NCI-H1105 (cell line): ENCODE measurements at places on chromosomes 1 and 21.
A peak's percentile ranks its signal among the peaks of the same experiment; 100 is the strongest.

- DNase-seq, result no peak
Measured at GRCh38 chr1:233293556-233294446, 1.7 kb downstream of the PCNX2 start.

DNA sequence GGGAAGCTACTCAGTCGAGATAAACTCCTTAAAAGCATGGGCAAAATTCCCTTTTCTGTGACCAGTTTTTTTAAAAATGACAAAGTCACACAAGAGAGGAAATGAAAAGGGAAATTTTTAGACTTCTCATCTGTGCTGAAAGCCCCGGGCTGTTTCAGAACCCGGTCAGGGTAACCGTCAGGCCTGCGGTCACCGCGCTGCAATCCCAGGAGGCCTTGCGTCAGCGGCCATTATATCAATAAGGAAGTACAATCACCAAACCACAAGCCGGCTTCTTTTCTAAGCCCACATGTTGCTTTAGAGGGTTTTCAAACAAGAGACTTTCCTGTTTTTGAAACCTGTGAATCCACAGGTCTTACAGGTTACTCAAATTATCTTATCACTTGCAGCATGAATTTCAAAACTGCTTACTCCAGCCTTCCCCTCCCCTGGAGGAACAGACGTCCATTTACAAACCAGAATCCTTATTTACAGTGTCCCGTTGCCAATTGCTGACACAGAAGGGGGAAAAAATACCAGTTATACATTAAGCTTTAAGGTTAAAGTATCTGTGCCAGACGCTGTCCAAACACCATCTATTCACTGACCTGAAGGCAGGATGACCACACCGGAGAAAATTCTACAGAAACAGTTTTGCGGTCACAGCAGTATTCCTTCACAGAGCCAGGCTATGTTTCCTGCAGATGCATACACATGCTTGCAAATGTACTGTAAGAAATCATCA lies 165.3 kb downstream of the TOMM20 start:
- no peak for DNase-seq

DNA sequence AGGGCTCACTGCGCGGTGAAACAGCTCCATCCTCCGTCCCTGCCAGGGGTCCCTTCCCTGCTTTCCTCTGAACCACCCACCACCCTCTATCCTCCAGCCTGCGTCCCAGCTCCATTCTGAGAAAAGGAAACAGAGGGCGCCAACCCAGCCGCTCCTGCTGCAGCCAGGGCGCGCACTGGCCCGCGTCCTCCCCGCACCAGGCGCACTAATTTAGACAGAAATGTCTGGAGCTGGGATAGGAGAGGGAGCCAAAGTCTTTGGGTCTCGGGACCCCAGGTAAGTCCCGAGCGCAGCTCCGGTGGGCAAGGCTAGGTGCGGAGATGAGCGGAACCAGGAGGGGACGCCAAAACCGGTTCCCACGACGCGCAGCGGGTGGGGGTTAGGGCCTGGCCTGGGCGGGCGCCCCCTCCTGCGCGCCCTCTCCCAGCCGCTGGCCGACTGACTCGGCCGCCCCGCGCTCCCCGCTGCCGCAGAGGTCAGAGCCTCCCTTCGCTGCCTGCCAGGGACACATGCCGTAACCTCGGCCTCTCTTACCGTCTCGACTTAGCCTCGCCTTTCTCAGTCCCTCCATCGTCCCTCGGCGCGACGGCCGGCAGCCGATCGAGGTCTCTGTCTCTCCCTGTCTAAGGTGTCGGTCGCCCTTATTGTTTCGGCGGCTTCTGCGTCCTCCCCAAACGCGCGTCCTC lies 2.0 kb downstream of the CAMK2N1 start:
- peak; percentile 24 for DNase-seq

- DNase-seq, result no peak
Measured at GRCh38 chr21:35565204-35565611, 495.1 kb downstream of the SETD4 start.

DNA sequence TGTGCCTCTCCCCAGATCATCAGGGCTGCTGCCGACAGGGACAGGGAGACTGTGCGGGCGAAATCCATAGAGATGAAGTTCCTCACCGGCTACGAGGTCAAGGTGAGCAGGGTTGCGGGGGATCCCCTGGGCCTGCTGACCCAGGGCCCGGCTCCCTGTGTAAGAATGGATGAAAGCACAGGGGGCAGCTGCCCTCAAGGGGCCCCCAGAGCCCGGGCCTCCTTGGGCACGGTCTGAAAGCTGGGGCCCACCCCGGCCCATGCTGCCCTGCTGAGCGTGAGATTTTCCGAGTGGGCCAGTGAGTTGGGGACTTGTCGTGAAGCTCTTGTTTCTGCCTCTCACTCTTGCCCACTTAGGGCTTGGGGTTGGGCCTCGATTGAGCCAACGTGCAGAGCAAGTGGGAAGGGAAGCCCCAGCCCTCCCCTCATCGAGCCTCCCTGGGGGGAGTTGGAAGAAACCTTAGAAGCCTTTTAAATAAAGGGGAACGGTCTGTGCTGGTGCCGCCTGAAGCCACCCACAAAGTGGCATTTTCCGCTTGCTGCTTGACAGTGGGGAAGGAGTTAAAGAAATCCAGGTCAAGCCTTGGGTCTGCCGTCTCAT lies 45.2 kb downstream of the COQ8A start:
- DNase-seq, result no peak

DNA sequence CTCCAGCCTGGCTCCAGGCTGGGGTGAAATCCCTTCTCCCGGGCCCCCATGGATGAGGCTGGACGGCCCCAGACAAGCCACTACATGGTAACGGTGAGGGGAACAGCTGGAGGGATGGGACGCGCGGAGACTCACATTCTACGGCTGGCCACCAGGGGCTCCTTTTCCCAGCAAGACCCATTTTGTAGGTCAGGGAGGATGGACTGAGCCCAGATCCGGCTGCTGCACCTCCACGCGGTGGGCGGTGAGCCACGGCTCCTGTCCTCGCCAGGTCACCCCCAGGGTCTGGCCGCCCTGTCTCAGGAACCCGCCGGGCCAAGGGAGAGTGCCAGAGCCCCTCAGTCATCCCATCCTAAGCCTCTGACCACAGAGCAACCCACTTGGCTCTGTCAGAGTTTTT lies 75.0 kb upstream of the ACTRT2 start:
- no peak for DNase-seq

- no peak for DNase-seq
Measured at GRCh38 chr1:234322979-234323378, 50.3 kb upstream of the COA6 start.

- DNase-seq, result peak; percentile 31
Measured at GRCh38 chr1:109535971-109536491, 3.6 kb upstream of the GPR61 start.

DNA sequence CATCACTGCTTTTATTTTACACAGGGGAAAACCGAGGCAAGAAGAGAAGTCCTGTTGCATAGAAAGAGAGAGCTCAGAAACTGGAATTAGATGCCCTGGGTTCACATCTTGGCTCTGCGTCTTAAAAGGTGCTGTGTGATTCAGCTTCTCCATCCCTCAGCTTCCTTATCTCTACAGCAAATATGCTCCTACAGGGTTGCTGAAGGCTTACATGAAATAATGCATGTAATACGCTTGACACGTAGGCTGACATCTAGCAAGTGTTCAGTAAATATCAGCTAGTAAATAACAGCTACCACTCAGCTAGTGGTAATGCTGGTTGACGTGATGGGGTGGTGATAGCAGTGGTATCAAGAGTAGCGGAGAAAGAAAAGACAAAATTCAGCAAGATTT lies 77.1 kb upstream of the CD55 start:
- no peak for DNase-seq

DNA sequence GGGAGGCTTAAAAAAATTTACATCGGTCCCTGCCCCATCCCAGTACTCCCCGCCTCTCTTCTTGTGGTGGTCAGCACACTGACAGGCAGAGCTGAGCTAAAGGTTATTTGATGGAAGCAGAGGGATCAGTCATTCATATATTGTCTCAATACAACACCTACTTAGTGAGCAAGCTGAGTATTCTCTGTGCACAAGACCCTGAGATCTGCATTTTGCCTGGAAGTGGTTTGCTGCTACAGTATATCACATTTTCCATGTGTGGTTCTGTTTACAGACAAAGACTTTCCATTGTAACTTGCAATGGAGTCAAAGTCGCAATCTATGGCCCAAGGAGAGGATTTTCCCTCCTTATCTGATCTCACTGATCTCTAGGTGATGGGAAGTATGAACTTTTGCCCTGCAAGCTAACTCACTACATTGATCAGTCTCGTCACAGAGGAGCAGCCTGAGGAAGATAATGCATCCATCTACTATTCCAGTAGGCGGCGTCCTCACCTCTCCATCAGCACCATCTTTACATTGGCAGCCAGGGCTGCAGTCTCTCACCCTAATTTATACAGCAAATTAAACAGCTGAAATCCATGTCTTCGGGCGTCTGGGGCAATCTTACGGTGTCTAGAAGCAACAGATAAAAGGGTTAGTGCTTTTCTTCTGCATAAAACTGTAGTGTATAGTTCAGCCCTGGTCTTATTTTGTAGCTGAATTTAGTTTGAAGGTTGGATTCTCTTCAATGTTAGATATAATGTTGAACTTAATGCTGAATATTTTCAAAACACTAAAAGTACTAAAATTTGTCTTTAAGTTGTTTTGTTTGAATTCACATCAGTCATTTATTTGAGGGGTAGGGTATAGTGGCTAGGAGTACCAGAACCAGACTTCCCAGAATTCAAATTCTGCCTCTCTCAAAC lies 3.2 kb upstream of the TRAF5 start:
- DNase-seq, result peak; percentile 58

- DNase-seq, result no peak
Measured at GRCh38 chr1:178028841-178029481, 59.1 kb upstream of the SEC16B start.

DNA sequence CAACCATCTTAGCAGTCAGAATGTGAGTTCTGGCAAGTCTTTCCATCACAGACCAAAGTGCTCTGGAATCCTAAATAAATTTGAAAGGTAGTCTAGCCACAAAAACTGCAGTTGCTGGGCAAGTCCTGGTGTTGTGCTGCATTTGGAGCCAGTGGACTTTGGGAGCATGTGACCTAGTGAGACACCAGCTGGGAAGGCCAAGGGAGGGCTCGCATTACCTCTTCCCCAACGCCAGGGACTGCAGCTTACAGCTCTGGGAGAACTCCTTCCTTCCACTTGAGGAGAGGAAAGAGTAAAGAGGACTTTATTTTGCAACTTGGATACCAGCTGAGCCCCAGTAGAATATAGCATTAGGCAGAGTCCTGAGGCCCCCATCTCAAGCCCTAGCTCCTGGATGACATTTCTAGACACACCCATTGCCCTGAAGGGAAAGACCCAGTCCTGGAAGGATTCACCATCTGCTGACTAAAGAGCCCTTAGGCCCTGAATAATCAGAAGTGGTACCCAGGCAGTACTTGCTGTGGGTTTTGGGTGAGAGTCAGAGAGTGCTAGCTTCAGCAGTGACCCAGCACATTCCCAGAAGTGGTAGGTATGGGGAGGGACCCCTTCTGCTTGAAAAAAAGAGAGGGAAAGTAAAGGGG lies 190.7 kb downstream of the NUF2 start:
- DNase-seq, result no peak

GRCh38 chr1:155954645-155955044 lies 13.2 kb downstream of the RXFP4 start:
- no peak for DNase-seq

GRCh38 chr1:7360526-7360925 lies 410.6 kb upstream of the VAMP3 start:
- DNase-seq, result no peak

DNA sequence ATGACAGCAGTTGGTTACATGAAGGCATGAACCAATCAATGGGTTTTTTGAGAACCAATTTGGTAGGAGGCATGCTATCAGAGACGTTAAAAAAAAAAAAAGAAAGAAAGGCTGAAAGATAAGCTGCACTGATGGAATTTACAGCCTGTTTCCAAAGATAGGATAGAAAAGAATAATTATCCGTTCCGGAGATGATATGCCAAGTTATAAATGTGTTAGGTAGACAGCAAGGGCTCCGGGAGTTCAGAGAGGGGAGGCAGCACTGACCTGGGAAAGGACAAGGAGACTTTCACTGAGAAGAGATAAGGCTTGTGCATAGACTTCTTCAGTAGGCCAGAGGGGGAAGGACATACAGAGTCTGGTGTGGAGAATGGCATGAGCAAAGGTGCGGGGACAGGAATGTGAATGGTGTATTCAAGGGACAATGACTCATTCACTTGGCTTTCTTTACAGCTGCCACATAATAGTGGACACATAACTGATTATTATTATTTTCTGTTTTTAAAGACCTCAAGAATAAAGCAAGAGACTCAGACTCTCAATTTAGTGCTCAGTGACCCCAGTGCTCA lies 24.8 kb upstream of the ACBD6 start:
- DNase-seq, result no peak

DNA sequence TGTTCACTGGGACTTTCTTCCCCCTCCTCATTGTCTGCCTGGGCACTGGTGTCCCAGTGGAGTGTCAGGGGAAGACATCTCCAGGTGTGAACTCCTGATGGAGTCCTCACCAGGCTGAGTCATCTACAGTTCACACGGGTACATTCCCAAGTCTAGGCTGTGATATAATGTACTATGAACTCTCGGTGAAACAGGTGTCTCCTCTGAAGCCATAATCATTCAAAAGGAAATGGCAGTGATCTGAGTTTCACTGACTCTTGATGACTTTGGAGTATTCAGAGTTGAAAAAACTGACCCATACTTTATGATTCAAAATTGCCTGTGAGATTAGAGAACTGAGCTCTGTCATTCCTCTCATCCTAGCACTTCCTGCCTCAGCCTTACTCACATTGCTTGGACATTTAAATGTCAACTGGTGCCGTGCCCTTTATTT lies 9.1 kb downstream of the LAMC2 start:
- no peak for DNase-seq

DNA sequence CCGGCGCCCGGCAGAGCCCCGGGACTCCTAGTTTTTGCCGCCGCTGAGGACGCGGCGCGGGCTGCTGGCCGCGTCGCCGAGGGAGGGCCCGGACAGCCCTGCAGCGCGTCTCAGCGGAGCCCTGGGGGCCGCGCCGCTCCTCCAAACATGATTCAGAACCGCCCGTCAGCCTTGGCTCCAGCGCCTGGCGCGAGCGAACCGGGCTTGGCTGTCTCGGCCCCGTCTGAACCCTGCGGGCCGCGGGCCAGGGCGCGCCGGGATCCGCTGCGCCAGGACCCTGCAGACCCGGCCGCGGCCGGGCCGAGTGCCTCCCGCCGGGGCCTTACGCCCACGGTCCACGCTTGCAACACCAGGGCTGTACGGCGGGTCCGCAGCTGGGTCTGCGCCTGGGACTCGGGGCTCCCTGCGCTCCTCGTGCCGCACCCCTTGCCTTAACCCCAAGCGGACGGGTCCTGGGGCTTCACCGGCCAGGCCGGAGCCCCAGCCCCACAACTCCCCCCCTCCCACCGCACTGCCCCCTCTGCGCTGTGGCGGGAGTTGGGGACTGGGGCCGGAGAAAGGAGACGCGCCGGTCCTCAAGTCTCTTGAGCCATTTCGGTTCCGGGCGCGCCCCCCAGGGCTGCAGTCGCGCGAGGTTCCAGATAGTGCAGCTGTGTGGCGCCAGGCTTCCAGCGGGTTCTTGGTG lies 48.4 kb upstream of the CD34 start:
- DNase-seq, result no peak

- peak; percentile 1 for DNase-seq
Measured at GRCh38 chr1:70627910-70628309, 216.8 kb downstream of the CTH start.

GRCh38 chr1:92446546-92446945 lies 40.2 kb downstream of the GFI1 start:
- DNase-seq, result no peak

GRCh38 chr1:161166669-161167548 lies 683 bp downstream of the PPOX start:
- no peak for DNase-seq

- DNase-seq, result no peak
Measured at GRCh38 chr1:41454406-41454805, 30.1 kb downstream of the EDN2 start.

- no peak for DNase-seq
Measured at GRCh38 chr1:229751610-229752009, 125.6 kb downstream of the URB2 start.
